ENCODE measurements at places on chromosomes 7 and 10.

DNA sequence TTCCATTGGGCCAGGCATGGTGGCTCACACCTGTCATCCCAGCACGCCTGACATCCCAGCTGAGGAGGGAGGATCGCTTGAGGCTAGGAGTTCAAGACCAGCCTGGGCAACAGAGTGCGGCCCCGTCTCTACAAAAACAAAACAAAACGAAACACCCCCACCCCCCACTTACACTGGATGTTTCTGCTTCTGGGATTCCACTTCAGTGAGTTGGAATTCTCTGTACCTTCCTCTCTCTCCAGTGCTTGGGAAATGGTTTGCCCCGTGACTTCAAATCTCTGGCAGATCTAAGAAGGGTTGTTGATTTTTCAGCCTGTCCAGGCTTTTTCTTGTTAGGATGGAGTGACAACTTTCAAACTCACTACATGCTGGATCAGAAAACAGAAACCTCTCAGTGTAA, 106.9 kb downstream of the ANLN start:
- DNase-seq: no peak

DNA sequence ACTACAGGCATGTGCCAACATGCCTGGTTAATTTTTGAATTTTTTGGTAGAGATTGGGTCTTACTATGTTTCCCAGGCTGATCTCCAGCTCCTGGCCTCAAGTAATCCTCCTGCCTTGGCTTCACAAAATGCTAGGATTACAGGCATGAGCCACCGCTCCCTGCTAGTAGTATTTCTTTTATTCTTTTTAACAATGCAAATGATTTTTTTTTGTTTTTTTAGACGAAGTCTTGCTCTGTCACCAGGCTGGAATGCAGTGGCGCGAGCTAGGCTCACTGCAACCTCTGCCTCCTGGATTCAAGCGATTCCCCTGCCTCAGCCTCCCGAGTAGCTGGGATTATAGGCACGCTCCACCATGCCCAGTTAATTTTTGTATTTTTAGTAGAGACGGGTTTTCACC, 58.1 kb downstream of the SVIL start:
- DNase-seq: no peak

DNA sequence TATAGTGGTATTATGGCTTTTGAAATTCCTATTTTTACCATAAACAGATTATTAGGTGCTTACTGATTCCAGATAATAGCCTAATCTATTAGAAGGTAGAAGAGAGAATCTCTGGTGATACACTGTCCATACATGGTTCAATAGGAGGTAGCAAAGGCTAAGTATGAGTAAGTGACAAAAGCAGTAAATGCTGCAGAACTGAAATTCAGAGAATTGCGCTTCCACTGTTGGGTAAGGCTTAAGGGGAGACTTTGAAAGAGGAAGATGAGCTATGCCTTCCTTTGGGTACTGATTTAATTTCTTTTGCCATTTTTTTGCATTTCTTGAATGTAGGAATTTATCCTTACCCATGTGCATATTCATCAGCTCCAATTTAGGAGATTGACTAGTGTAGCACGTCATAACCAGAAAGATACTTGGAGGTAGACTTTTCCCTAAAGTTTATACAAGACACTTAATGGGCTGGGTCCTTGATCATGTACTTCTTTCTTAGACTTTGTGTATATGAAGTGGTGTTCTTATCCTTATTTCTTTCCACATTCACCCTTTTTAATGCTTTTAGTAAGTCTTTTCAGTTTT, 15.3 kb downstream of the MKLN1 start:
- no peak for DNase-seq

- DNase-seq: no peak
These were observed 40.5 kb downstream of the MACC1 start for GRCh38 chr7:20176578-20177242.

DNA sequence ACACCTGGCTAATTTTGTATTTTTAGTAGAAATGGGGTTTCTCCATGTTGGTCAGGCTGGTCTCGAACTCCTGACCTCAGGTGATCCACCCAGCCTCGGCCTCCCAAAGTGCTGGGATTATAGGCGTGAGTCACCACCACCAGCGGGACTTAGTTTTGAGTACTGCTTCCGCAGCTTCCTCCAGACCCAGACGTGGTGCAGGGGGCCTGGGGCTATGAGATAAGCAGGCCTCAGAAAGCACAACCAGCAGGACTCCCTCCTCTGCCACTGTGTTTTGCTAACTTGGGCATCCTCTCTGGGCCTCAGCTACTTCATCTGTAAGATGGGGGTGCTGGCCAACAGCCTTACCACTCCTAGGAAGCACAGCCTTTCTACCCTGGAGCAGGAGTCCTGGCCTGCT, 37.8 kb downstream of the GOLGA7B start:
- DNase-seq: no peak

- no peak for DNase-seq
These were observed 17.3 kb upstream of the INPP5A start for GRCh38 chr10:132520177-132520811.

DNA sequence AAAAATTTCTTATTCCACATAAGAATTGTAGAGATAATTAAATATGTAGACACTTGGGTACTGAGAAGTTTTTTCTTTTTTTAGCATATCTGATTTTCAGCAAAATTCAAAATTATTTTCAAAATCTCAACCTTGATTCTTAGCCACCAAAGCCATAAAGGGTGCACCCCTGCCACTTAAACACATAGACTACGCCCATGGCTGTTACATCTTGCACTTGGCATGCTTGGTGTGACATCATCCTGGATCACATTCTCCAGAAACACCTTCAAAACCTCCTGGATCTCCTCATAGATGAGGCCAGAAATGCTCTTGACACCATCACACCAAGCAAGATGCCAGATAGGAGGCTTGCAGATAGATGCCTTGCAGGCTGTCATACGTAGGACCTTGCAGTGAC, 89.1 kb upstream of the KLF14 start:
- DNase-seq: no peak

DNA sequence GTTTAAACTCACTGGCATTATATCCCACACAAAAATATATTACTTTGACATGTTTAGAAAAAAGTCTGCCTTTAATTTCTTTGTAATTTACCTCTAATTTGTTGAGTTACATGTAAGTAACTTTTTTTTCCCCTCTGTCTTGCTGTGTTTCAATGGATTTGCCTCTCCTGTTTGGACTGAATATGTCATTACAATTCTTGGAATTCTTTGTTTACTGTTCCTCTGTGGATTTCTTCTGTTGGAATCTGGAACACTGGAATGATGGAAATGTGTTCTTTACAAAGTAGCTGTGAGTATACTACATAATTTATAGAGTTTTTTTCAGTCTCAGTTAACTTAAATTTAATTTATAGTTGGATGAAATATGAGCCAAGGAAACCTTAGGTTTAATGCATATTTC, 30.4 kb downstream of the SEPTIN7 start:
- DNase-seq: no peak

DNA sequence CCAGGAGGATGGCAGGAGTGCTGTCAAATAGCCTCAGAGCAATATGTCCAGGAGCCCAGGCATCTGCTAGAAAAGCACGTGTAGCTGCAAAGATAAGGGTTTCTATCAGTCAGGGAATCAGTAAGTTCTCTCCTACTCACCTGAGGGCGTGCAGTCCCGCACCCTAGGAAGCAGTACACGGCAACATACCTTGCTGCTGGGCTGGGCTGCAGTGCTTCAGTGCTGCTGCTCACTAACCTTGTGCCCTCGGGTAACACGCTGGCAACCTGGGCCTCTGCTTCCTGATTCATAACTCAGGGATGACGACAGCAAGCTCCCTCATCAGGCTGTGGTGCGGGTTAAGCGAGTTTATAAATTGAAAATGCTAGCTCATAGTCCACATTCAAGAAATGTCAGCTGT, 29.5 kb upstream of the CCNY start:
- DNase-seq: no peak

DNA sequence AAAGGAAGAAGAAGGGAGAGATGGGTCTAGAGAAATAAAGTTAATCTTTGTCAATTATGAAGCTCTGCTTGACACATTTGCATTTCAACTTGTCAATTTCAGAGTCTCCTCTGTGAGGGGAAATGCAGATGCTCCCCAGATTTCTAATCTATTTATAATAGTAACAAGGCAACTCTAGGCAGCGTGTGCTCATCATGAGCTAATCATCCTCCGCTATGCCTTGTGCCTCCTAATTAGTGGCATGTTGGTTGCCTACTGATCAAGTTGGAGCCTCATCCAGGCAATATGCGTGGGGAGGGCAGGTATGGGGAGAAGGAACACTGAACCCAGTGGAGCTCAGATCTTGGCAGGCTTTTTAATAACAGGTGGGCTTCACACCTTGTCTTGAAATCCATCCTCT, 628.6 kb downstream of the SORCS3 start:
- no peak for DNase-seq

DNA sequence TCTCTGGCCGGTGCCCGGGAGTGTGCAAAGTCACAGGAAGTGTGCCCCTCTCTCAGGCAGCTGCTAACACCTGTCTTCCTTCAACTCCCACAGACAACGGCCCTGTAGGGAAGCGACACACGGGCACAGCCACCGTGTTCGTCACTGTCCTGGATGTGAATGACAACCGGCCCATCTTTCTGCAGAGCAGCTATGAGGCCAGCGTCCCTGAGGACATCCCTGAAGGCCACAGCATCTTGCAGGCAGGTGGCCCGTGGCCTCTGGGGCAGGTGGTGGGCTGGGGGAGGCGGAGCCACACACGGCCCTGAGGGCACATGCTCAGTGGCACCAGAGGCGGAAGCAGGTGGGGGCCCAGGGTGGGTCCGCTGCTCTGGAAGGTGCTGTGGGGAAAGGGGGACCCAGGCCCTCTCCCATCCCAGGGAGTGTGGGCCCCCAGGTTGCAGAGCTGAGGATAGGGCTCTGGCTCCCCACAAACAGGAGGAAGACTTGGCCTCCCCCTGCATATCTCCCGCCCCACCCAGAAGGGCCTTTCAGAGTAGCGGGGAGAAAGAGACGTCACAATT, 6.9 kb downstream of the C10orf105 start:
- DNase-seq: no peak

DNA sequence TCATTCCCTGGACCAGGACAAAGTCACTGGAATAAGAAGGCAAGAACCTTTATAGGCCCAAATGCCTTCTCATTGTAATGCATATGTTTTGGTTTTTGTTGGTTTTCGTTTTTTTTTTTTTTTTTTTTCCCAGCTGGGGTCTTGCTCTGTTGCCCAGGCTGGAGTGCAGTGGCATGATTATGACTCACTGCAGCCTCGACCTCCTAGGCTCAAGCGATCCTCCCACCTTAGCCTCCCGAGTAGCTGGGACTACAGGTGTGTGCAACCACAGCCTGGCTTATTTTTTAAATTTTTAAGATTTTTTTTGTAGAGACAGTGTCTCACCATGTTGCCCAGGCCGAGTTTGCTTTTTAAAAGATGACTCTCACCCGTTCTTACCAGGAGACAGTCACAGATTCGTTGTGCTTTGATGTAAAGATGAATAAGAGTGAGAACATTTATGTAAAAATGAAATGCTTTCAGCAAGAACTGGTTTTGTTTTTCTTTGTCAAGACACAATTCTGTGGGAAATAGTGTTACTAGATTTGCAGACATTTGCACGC, 7.6 kb downstream of the IQCE start:
- no peak for DNase-seq

- DNase-seq: peak; percentile 47
These were observed 248.8 kb upstream of the PTN start for GRCh38 chr7:137592232-137592896.

GRCh38 chr7:66359656-66360211, 154.6 kb downstream of the TPST1 start:
- no peak for DNase-seq

GRCh38 chr7:18338910-18339523, 156.5 kb upstream of the HDAC9 start:
- no peak for DNase-seq

DNA sequence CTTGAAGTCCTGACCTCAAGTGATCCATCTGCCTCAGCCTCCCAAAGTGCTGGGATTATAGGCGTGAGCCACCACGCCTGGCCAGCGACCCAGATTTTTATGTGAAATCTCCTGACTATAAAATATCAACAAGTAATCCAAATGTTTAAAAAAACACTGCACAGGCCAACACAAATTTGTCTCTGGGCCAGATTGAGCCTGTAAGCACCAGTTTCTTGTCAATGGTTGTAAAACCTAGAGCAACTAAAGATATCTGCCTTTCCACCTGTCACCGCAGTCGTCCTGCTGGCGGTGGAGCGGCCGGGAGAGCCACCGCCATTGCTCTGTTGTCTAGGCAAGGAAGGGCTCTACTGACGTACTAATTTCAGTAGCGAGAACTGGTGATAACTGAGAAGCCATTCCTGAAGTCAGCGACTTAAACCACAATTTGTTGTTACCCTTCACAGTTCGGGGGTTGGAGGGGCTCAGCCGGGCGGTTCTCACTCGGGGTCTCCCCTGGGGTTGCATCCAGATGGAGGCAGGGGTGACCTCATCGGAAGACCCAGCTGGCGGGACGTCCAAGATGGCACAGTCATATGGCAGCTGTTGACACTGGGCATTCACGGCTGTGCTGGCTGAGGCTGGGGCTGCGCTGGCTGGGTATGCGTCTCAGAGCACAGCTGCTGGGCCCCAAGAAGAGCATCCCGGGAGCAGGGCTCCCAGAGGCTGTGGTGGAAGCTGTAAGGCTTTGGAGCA, 55.2 kb upstream of the PDGFA start:
- DNase-seq: no peak

DNA sequence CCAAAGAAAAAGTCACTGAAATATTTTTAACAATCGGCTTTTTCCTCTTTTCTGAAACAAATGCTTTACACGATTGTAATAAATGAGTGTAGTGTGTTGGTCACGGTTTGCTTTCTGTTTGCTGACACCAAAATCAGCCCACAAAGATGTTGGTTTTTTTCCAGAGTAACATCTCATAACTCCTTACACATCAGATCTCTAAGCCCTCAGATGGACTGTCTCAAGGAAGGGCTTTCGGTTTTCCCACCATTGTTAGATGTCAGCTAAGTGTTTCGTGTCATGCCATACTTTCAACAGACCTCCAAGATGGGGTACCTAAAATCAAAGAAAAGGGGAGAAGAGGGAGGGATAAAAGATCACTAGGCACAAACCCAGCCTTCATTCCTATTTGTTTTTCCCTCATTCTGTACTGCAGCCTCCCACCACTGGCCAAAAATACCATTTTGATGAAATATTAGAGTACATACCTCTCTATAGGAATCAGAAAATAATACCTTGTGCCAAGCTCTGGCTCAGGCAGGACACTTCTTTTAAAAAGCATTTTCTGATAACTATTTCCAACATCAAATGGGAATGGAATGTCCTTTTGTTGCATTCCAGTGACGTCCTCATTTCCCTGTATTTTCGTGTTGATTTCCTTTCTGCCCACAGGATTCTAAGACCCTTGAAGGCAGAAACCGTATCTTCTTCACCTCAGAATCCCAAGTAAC, 159.1 kb downstream of the DGKI start:
- DNase-seq: no peak

- DNase-seq: no peak
These were observed 24.7 kb upstream of the MET start for GRCh38 chr7:116647290-116647689.

GRCh38 chr10:124005991-124006392, 87.4 kb downstream of the CHST15 start:
- peak; percentile 17 for DNase-seq

Data from NCI-H2107 (cell line).